ENCODE measurements at places on chromosomes 1 and 21.

DNA sequence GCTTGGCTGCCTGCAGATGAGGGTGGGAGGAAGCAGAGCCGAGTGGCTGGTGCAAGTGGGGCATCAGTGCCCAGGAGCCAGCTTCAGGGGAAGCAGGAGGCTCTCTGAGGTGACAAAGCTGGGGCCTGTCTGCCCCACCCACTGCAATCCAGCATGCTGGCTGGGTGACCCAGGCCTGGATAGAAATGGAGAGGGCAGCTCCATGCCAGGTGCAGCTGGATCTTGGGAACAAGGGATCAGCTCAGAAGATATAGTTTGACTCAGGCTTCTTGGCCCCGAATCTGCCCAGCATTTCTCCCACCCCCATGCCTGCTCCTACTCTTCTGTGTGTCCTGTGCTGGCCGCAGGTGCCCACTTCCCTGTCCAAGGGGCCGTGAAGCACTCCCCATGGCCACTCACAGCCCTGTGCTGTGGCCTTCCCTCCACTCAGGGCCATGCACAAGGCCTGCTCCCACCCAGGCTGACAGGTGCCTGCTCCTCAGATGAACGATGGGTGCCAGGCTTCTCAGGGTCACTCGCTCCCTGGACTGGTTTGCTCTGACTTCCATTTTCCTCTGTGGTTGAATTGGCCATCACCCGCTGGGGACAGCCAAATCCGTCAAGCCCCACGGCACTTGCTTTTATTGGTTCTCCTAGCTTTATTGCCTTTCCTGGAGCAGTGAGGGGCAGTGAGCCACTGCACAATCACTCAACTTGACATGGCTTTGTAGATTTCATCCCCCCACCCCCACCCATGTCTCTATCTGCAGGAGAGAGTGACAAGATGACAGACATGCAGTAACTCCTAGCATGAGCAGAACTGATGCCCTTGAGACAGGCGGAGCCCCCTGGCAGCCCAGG lies 174.8 kb upstream of the VAMP3 start:
- DNase-seq, result no peak

DNA sequence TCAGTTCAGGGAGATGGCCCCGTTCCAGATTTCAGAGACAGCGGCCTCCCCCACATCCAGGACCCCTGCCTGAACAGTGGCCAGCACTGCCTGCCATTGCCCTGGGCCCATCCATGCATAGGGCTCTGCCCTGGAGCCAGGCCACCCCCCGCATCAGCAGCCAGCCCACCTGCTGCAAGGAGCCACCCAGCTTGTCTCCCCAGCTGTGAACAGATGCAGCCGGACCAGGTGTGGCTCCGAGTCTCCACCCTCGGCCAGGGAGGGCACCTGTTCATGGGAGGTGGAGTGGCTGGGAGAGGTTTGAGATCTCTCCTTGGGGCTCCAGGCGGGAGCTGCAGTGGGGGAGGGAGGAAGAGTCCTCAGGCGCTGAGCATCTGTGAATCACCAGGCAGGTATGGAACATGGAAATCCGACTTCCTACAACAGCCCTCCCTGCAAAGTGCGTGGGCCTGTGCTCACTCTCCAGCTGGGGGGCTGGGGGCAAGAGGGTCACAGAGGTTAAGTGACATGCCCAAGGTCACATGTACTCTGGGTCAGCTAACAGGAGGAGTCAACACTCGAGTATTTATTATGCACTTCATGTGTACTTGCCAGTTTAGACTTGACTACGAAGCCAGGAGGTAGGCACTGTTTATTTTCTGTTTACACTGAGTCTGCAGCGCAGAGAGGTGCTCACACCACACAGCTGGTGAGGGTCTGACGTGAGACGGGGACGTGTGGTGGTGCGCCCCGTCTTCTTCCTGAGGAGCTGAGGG lies 4.8 kb upstream of the HES5 start:
- peak; percentile 97 for DNase-seq

DNA sequence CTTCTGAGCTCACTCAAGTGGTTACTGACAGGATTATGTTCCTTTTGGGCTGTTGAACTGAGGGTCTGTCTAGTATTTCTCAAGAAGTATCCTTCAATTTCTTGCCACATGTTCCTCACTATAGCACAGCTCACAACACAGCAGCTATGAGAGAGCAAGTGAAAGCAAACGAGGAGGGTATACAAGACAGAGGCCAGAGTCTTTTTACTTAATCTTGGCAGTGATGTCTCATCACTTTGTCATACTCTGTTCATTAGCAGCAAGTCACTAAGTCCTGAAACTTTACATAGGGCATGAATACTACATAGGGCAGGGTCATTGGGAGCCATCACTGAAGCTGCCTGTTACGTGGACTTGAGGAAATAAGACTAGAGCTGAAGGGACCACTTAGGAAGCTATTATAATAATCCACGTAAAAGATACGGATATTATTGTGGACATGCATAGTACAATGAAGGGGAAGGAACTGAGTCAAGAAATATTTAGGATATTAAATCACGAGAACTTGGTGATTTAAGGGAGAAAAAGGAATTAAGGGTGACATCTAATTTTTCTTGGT lies 63.7 kb downstream of the SLC30A7 start:
- no peak for DNase-seq

GRCh38 chr1:226582966-226583365 lies 34.4 kb downstream of the STUM start:
- DNase-seq, result no peak

GRCh38 chr1:90854397-90854924 lies 137.4 kb upstream of the BARHL2 start:
- DNase-seq, result no peak

DNA sequence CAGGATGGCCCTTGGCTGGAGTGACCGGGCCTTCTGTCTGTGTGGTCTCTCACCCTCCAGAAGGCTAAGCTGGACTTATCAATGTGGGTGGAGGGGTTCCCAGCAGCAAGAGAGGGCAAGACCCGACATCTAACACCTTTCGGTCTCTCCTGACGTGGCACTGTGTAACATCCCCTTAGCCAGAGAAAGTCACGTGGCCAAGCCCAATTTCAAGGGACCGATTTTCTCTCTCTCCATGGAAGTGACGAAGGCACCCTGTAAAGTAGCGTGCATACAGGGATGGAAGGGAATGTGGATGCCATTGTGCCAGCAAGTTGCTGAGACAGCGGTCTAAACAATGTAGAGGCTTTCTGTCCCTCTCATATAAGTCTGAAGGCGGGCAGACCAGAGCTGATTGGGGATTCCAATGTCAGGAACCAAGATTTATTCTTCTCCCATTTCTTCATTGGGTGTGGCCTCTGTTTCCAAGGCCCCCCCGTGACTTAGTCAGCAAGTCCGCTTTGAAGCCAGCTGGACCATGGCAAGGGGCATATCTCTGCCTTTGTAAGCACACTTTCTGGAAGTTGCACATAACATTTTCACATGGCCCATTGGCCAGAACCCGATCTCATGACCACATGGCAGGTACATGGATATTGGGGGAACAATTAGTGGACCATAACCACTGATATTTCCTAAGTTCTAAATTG lies 12.5 kb downstream of the MX1 start:
- no peak for DNase-seq

DNA sequence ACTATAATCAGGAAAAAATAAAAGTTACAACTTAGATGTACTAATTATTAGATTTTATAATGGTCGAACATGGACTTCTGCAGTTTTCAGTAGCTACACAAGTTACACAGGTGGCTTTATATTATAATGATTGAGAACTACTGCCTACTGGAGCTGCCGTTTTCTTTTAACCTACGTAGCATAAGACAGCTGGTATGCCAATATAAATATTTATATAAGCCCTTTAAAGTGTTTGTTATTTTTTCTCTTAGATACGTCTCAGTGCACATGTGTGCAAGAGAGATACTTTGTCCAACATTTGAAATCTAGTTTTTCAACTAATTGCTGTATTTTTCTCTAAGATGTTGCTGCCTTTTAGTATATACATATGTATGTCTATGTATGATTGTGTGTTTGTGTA lies 42.4 kb downstream of the PDC start:
- DNase-seq, result no peak

DNA sequence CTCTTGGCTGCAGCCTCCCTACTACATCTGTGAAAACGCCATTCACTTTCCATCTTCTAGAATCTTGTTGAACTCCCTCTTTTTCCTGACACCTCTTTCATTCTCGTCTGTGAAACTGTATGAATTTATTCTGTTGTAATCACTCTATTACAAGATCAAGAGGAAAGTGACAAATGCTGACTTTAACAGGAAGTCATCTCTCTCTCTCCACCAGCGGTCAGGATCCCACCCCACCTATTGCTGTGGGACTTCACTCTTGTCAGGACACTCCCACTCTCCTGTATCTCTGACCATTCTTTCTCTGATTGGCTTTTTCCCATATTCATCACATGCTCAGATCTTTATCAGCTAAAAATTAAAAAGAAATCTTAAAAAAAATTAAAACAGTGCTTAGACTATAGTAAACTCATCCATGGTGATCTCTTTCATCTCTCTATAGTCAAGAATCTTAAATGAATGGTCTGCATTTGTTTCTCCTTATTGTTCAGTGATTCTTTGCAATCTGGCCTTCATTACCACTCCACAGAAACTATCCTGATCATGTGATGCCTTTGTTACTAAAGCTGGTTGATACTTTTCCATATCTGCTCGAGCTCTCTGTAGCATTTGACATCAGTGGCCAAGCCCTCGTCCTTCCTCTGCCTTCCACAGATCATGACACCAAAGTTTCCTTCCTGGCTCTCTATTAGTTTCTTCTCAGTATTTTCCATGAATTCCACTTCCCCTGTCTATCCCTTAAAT lies 113.6 kb downstream of the UCHL5 start:
- DNase-seq, result no peak

- DNase-seq, result no peak
Observed at GRCh38 chr1:23210963-23211362, 6.3 kb downstream of the HTR1D start.

DNA sequence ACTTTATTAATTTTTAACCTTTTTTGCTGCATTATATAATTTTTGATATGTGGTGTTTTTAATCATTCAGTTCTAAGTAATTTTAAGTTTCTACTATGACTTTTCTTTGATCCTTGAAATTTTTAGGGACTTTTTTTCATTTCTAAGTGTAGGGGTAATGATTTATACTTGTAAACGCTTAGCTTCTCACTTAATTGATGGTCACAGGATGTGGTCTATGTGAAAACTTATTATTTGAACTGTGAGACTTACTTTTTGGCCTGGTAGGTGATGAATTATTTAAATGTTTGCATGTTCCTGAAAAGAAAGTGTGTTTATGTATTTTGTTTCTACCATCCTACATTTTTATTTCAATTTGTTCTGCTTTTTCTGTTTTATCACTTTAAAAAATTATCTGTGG lies 17.2 kb downstream of the ALPL start:
- no peak for DNase-seq

GRCh38 chr1:240917976-240918375 lies 306.0 kb upstream of the GREM2 start:
- DNase-seq, result no peak

DNA sequence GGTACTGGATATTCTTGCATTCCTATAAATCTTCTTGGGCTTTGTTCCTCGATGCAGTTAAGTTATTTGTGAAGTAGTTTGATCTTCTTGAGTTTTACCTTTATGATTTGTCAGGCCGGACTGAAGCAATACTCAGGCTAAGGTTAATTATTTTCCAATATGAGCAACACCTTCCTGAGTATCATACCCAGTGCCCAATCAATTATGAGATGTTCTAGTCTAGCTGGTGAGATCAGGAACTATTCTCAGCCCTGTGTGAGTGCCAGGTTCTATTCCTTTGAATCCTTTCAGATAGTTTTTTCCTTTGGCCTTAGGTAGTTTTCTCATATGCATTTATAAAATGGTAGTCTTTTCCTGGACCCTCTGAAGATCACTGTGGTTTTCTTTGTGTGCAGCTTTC lies 92.5 kb downstream of the SCMH1 start:
- DNase-seq, result no peak

DNA sequence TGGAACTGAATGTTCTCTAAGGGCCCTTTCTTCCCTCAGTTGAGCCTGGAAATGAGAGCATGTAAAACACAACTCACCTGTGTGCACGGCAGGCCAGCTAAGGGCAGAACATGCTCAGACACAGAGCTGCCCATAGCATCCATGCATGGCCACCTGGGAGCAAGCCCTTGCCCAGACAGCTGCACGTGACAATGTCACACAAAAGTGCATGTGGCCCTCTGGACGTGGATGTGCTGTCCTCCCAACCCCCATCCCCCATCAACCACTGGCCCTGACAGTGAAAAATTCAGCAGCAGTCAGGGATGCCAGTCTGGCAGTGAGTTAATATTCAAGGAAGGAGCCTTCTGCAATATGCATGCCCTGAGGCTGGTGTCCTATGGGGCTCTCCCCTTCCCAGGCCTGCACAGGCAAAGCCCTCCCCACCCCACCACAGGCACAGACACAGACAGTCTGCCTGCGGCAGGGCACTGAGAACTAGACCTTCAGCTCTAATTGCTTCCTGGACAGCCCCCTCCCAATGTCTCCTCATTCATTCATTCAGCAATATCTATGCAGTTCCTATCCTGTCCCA lies 14.6 kb upstream of the COL16A1 start:
- no peak for DNase-seq

- no peak for DNase-seq
Observed at GRCh38 chr1:40795811-40796586, 12.4 kb downstream of the KCNQ4 start.

- DNase-seq, result peak; percentile 28
Observed at GRCh38 chr1:941588-942383, 17.3 kb downstream of the NOC2L start.

- DNase-seq, result no peak
Observed at GRCh38 chr1:164633997-164634396, 75.0 kb downstream of the PBX1 start.

DNA sequence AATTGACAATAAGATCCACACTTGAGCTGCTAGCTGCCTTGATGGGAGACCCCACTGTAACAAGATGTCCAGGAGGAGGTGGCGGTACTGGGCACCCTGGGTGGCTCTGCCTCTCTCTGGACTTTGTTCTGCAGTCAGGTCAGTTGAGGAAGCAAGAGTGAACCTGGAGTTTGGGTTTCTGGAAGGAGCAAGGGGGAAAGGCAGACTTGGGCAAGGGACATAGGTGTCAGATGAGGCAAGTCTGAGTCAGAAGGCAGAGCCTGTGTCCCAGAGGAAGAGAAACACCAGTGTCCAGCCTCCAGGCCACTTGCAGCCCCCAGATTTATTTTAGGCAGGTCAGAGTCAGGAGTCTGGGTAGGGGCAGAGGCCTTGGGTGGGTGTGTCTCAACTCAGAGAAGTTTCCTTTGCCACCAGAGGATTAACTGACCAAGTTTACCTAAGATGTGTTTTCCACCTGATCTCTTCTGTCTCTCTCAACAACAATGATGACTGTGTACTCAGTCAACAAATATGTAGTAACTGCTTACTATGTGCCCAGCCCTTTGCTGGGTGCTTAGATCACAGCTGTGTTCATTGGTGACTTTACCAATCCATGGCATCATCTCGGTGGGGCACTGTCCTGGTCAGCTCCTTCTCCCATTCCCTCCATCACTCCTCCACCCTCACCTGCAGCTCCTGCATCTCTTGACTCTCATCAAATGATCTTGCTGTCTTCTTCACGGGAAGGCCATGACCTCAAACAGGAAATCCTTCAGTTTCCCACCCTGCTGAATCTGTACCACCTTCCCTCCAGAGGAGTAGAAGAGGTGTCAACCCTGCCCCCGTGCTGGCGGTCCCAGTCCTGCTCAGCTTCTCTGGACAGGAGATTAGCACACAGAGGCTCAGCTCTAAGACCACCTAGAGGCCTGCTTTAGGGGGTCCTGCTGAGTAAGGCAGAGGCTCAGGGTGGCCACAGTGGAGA lies 36.6 kb downstream of the ELF3 start:
- DNase-seq, result no peak
